Choroid plexus epithelial cell (primary cell): ENCODE measurements at places on chromosomes 4 and X.

GRCh38 chr4:147786031-147786430 is 54.1 kb downstream of the ARHGAP10 start:
- peak; percentile 31 for DNase-seq

DNA sequence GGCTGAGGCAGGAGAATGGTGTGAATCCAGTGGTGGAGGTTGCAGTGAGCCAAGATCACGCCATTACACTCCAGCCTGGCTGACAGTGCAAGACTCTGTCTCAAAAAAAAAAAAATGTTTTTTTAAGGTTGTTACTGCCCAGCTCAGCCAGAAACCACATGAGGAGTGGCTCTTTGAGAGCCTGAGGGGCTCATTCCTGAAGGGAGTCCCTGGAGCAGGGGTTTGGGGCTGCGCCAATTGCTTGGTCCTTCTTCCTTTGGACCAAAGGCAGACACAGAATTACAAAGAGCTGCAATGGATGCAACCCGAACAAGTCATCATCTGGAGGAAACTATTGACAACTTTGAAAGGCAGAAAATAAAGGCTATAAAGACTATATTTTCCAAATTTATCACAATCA is 60.6 kb upstream of the WWC2 start:
- DNase-seq = no peak

DNA sequence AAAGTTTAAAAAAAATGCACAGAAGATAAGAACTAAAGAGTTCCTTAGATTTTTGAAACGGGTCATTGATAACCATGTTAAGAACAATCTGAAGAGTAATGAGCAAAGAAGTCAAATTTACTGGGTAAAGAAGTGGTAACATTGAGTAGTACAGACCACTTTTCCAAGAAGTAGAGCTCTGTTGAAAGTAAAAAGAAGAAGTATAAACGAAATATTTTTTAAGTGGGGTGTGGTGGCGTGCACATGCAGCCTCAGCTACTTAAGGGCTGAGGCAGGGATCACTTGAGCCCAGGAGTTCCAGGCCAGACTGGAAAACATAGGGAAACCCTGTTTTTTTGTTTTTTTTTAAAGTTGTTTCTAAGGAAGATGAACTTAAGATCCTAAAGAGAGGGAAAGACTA is 68.5 kb downstream of the UBA6 start:
- DNase-seq = no peak

GRCh38 chr4:83207497-83208101 is 77.0 kb downstream of the COQ2 start:
- peak; percentile 81 for DNase-seq

DNA sequence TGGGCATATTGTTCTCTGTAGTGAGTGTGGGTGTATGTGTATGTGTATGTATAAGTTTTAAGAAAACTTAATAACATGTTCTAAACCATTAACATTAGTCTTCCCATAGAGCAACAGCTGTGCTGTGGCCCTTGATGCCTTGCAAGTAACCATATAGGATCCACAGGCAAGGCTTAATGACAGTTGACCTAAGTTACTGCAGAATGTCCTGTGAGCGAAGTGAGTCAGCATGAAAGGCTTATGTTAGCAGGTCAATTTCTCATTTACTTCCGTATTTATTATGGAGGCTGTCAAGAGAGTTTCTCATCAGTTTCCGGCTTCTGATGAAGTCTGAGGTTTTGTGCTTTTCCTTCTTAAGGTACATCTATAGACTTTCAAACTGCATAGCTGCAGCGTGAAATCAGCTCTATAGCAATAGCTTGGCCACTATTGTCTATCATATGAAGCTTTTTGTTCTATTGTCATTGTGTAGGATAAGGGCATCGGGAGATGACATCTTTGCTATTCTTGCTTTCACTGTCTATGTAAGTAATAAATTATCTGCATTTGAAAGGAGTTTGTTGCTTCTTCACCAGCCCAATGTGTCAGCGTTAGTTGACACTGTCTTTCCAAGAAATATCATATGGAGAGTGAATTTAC is 1153.4 kb upstream of the AGA start:
- DNase-seq = no peak

DNA sequence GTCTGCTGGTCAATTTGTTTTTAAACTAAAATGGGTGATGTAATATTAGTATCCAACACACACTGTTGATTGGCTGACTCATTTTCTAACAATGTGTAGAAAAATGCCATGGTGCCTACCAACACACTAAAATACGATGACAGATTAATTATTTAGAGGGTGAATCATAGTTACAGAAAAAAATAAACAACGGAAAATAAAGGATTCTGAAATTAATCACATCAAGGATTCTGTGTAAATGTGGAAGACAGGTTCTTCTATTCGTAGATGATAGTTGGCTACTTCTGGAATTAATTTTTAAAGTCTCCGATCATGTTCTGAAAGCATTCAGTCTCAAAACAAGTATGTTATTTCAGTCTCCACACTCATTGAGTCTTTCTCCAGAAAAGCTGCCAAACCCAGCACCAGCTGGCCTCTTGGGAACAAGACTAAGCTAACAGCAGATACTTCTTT is 8.2 kb upstream of the IQCM start:
- peak; percentile 74 for DNase-seq

DNA sequence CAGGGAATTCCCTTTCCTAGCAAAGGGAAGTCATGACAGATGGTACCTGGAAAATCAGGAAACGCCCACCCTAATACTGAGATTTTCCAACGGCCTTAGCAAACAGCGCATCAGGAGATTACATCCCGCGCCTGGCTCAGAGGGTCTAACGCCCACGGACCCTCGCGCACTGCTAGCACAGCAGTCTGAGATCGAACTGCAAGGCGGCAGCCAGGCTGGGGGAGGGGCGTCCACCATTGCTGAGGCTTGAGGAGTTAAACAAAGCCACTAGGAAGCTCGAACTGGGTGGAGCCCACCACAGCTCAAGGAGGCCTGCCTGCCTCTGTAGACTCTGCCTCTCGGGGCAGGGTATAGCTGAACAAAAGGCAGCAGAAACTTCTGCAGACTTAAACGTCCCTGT is 507.7 kb downstream of the ZIC3 start:
- no peak for DNase-seq

DNA sequence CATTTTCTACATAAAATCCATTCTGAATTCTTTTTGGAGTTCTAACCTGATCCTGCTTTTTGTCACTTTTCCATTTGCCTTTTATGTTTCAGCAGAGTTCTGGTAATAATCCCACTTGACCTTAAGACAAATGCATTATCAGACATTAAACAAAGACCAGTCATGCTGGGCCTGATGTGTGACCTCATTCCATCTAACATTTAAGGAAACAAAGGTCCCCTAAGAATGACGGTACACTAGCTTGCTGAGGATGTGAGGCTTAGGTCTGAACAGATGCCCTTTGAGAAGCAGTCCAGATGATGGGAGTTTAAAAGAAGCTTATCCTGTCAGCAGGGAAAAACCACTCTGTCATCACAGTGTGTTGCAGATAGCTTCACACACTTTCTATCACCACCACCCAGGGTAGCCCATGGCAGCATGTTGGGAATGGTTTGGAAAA is 38.1 kb upstream of the PDE5A start:
- no peak for DNase-seq

DNA sequence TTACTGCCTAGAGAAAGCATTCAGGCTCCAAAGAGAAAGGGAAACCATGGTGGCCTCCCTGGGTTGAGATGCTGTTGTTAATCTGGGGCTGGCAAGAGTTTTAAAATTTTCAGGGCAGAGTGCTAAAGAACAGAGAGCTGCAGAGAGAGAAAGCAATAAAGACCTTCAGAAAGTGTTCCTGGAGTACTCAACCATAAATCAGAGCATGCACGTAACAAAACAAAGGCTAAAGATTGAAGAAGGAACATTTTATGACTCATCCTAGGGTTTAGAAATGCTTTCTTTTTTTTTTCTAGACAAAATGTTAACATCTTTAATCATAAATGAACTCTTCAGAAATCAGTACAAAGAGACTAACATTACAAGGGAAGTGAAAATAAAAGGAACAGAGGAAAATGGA is 562.3 kb upstream of the NDST4 start:
- DNase-seq = no peak

GRCh38 chr4:179292468-179292867 is 1850.2 kb upstream of the AGA start:
- DNase-seq = no peak

DNA sequence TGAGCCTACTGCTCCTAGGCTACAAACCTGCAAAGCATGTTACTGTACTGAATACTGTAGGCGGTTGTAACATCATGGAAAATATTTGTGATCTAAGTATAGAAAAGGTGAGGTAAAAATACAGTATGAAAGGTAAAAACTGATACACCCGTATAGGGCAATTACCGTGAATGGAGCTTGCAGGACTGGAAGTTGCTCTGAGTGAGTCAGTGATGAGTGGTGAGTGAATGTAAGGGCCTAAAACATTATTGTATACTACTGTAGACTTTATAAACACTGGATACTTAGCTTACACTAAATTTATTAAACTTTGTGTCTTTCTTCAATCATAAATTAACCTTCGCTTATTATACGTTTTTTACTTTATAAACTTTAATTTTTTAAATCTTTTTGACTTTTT is 3.7 kb downstream of the KIF4A start:
- no peak for DNase-seq

GRCh38 chrX:153492543-153492942 is 2.2 kb upstream of the BGN start:
- no peak for DNase-seq

- DNase-seq = peak; percentile 72
Observed at GRCh38 chr4:2712261-2712842, 43.8 kb downstream of the TNIP2 start.

GRCh38 chrX:132231587-132231986 is 12.3 kb upstream of the RAP2C start:
- DNase-seq = no peak

GRCh38 chr4:110475881-110476818 is at the start of gene ENPEP:
Gene ENPEP (plus strand): TSS chr4:110476155. CDS start chr4:110476415, 260 bp downstream.
- peak; percentile 58 for DNase-seq

- no peak for DNase-seq
Observed at GRCh38 chrX:118024482-118024881, 92.1 kb downstream of the KLHL13 start.

GRCh38 chr4:77044461-77045150 is 31.2 kb downstream of the CCNI start:
- DNase-seq = peak; percentile 77

- no peak for DNase-seq
Observed at GRCh38 chr4:149751174-149751573, 64.5 kb downstream of the IQCM start.

- DNase-seq = no peak
Observed at GRCh38 chrX:44705817-44706551, 137.8 kb upstream of the DUSP21 start.

DNA sequence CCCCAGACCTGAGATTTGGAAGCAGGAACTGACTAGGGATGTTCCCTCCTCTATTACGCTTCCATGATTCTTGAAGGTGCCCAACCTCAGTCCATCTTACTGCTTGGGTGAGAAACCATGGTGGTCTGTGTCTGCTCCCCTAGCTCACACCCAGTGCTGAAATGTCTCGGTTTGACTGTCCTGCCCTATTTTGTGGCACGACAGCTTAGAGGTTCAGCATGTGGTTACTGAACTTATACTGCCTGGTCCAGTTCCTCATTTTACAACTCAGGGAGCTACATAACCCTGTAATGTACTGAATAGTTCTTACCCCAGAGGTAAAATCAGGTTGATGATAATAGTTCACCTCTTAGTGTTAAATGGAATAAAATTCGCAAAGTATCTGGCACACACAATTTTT is 203.1 kb downstream of the RBM46 start:
- no peak for DNase-seq

DNA sequence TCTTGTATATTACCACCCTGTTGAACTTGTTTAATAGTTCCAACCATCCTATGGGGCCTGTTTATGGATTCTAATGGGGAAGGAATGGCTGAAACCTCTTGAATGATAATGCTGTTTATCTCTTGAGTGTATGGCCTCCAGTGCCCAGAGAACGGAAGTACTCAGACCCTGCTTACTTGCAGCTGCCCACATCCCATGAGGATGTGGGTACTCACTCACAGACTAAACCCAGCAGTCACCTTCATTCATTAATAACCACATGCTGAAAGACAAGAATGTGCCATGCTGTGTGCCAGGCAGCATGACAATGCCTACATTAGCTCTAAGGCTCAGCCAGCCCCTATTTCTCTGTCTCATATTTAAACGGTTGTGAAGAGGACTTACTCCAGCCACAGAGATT is 5.9 kb upstream of the ARMCX5 start:
- DNase-seq = no peak

- DNase-seq = no peak
Observed at GRCh38 chr4:69362351-69362750, 82.1 kb downstream of the UGT2B28 start.

DNA sequence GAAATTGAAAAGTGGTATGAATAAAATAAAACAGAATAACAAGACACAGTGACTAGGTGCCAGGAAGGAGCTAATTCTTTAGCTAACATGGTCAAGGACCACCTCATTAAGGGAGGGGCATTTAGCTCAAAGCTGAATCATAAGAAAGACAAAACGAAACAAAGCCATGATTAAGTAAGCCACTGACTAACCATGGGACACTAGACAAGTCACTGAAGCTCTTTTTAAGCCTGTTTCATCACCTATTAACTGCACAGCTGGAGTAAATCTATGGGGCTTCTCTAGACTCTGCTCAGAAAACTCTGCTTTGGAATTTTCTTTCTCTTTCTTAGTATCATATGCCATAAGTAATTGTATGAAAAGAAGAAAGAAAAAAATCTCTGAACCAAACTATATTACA is 49.8 kb upstream of the C1QTNF7 start:
- DNase-seq = peak; percentile 62

DNA sequence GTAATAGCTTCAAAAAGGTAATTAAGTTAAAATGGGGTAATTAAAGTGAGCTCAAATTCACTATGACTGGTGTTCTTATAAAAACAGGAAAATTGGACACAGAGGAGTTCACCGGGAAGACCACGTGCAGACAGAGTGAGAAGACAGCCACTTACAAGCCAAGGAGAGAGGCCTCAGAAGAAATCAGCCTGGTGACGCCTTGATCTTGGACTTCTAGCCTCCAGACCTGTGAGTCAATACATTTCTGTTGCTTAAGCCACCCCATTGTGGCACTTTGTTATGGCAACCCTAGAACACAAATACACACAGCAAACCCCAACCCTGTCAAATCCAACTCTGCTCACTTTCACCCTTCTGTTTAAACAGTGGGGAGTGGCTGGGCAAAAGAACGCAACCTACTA is 4.1 kb upstream of the CD38 start:
- peak; percentile 58 for DNase-seq

DNA sequence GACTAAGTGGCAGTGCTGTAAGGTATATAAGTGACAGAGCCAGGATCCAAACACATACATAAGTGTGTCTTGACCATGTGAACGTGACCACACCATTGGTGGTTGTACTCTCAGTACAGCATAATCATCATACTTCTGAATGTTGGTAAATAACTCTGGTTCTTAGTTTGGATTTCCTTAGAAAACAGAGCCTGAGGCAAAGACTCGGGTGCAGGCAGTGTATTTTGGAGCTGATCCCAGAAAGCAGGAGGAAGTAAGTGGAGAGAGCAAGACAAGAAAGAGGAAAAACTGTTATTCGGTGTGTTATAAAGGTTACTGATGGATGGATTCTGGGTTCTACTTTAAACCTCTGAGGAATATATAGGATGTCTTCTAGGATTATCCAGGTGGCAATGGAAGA is 127.9 kb downstream of the SLC39A8 start:
- DNase-seq = peak; percentile 7

- no peak for DNase-seq
Observed at GRCh38 chr4:184280137-184280536, 62.5 kb upstream of the ENPP6 start.
